Naive thymus-derived CD4-positive, alpha-beta T cell (primary cell): ENCODE measurements at places on chromosomes 5 and 9. TPM values are rescaled to one million over a fixed set of nuclear protein-coding genes. Genes with fewer than 3 reads are reported as not detected.

DNA sequence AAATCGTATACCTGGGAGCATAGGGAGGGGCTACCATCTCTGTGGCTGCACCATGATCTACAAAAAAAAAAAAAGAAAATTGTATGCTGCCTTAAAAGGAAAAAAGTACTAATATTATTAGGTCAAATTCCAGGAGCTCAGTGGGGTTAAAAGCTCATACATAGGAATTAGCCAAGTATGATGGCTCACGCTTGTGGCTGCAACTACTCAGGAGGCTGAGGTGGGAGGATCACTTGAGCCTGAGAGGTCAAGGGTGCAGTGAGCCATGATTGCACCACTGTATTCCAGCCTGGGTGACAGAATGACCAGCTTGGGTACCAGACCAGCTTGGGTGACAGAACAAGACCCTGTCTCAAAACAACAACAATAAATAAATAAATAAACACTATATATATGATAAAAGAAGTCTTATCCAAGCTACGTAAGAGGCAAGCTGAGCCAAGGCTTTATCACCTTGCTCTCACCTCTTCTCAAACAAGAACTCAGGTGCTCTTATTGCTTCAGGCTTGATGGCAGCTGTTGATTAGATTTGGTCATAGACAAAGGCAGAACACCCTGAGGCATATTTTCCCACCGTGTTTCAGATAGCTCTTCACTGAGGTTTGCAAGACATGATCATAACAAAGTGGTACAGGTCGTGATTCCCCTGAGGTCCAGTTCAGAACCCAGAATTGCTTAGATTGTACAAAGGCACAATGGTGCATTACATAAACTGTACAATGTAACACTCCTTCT is 3.3 kb upstream of the FBXW11 start:
- DNase-seq, result no peak

- no peak for DNase-seq
Measured at GRCh38 chr5:1464096-1464446, 18.8 kb upstream of the SLC6A3 start.

DNA sequence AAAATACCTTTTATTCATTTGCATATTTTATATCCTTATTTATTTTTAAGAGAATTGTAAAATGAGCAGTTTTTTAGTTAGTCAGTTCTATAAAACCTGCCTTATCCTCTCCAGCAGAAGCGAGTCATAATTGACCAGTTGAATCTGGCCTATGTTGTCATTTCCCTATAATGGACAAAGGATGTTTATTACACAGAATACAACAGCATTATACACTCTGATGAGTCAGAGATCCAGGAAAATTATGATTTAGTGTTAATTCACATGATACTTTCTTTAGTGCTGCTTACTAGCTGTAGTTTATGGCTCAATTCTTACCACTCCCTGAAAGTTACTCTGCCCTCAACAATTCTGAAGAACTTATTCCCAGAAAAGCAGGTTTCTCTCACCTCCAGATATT is 26.8 kb upstream of the LURAP1L start:
- no peak for DNase-seq

GRCh38 chr5:146872188-146872587 is 6.4 kb downstream of the PPP2R2B start:
- no peak for DNase-seq

- no peak for DNase-seq
Measured at GRCh38 chr9:93329629-93330280, 121.7 kb upstream of the FAM120A start.

DNA sequence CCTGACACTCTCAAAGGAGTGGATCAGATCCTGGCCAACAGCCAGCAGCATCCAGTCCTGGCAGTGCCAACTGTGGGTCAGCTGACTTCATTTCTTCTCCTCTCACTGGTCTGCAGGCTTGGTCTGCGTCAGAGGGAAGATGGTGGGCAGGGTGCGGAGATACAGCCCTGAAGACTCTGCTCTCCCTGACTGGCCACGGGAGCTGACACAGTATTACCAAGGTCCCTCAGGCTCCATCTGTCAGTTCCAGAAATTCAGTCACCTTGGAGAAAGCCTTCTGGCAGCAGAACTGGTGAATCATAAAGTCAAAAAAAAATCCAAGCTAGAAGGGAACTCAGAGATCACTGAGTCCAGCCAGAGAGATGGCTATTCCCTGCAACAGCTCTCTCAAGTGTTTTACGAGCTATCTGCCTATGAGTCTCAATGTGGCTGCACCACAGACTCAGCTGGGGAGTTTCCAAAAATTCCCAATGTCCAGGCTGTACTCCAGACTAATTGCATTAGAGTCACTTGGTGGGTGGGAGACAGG is 27.9 kb downstream of the C1QTNF2 start:
- no peak for DNase-seq

- DNase-seq, result no peak
Measured at GRCh38 chr9:134915046-134915985, 2.4 kb downstream of the FCN1 start.

GRCh38 chr5:96566833-96567587 is 95.2 kb upstream of the CAST start:
- DNase-seq, result no peak

- no peak for DNase-seq
Measured at GRCh38 chr9:68493541-68493940, 47.1 kb downstream of the TMEM252 start.

DNA sequence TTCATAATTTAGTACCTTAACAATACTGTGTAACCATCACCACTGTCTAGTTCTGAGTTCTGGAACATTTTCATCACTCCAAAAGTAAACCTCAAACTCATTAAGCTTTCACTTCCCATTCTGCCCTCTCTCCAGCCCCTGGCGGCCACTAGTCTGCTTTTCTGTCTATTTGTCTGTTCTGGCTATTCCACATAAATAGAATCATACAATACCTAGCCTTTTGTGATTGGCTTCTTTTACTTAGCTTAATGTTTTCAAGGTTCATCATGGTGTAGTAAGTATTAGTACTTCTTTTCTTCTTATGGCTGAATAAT is 138.7 kb downstream of the RAPGEF6 start:
- no peak for DNase-seq

GRCh38 chr9:134349936-134350335 is 23.7 kb downstream of the RXRA start:
- no peak for DNase-seq

- no peak for DNase-seq
Measured at GRCh38 chr5:14445013-14445412, 136.6 kb upstream of the OTULINL start.

DNA sequence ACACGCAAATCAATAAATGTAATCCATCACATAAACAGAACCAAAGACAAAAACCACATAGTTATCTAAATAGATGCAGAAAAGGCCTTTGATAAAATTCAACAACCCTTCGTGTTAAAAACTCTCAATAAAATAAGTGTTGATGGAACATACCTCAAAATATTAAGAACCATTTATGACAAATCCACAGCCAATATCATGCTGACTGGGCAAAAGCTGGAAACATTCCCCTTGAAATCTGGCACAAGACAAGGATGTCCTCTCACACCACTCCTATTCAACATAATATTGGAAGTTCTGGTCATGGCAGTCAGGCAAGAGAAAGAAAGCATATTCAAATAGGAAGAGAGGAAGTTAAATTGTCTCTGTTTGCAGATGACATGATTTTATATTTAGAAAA is 1946.3 kb upstream of the CDH9 start:
- no peak for DNase-seq

The KCNV2 gene
- not detected for total RNA-seq

The PCDHA9 gene
- total RNA-seq, result not detected in 2 replicates

The GDF9 gene
- 2.0 TPM for total RNA-seq

The DRD1 gene
- not detected for total RNA-seq
